ENCODE measurements at places on chromosomes 16 and 17. TPM values are rescaled to one million over a fixed set of nuclear protein-coding genes. Genes with fewer than 3 reads are reported as not detected.

DNA sequence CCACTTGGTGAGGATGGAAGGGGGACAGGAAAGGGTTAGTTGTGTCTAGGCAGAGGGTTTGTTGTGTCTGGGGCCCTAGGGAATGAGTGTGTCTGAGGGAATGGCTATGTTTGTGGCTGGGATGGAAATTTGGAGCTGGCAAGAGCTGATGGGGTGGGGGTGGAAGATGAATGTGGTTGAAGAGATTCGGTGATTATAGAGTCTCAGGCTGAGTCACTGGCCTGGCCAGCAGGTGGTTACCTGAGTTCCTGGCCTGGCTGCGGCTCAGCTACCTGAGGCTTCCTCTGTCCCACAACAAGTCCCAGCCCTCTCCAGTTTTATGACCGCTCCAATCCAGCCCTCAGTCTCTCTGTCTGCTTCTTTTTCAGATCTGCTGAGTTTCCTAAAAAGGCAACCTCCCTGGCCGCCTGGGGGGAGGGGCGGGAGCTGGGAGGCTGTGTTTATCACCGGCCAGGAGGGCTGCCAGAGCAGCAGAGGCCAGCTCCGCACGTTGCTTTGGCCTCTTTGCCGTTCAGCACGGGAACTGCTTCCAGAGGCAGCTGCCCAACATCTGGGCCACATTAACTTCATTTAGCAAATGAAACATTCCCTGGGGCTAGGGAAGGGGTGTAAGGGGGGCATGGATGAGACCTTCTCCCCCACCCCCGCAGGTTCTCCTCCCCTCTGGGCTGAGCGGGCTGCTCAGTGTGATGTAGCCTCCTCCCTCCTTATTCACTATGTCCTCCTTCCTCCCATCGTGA, 21.8 kb downstream of the ITGB3 start:
- no peak for DNase-seq

GRCh38 chr16:51163366-51163765, 12.3 kb upstream of the SALL1 start:
- no peak for DNase-seq

DNA sequence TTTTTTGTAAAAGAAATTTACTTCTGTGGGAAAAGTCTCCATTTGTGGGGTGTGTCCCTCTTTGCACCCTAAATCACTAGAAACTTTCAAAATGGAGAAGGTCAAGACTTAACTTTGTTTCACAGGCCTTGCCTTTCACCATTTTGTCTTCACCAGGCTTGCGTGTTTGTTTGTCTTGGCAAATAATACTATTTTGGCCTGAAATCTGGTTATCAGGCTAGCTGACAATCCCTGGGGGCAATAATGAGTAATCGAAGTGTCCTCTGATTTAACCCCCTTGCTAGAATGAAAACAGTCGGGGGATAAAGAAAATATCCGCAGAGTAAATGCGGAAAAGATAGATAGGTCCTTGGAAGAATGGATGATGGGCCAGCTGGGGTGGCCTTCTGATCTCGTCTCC, 34.5 kb downstream of the SLC39A11 start:
- no peak for DNase-seq

DNA sequence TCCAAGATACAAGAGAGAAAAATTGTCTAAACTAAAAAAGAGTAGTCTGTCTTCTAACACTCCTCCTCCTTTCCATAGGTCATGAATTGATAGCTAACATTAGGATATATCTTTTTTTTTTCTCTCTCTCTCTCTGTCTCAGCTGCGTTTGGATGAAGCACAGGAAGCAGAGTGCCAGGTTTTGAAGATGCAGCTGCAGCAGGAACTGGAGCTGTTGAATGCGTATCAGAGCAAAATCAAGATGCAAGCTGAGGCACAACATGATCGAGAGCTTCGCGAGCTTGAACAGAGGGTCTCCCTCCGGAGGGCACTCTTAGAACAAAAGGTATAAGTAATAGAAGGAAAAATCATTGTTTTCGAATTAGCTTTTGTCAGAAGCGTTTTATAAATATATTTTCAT, 32.9 kb downstream of the ABHD15 start:
- DNase-seq, result no peak

DNA sequence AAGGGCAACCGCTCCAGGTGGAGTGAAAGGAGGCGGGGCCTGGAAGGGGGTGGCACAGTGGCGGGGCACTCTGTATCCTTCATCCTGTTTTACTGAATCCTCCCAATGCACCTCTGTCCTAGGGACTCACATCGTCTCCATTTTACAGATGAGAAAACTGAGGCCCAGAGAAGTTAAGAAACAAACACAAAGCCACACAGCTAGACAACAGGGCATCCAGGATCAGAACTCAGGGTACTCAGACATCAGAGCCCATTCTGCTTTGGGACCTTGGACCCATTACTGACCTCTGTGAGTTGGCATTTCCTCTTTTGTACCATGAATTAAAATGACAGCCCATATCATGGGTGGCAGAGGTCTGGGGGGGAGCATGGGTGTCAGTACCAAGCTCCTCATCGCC, 129.2 kb downstream of the CPPED1 start:
- DNase-seq, result no peak

- DNase-seq, result no peak
These were observed 30.9 kb downstream of the HAPSTR1 start for GRCh38 chr16:9122342-9122741.

DNA sequence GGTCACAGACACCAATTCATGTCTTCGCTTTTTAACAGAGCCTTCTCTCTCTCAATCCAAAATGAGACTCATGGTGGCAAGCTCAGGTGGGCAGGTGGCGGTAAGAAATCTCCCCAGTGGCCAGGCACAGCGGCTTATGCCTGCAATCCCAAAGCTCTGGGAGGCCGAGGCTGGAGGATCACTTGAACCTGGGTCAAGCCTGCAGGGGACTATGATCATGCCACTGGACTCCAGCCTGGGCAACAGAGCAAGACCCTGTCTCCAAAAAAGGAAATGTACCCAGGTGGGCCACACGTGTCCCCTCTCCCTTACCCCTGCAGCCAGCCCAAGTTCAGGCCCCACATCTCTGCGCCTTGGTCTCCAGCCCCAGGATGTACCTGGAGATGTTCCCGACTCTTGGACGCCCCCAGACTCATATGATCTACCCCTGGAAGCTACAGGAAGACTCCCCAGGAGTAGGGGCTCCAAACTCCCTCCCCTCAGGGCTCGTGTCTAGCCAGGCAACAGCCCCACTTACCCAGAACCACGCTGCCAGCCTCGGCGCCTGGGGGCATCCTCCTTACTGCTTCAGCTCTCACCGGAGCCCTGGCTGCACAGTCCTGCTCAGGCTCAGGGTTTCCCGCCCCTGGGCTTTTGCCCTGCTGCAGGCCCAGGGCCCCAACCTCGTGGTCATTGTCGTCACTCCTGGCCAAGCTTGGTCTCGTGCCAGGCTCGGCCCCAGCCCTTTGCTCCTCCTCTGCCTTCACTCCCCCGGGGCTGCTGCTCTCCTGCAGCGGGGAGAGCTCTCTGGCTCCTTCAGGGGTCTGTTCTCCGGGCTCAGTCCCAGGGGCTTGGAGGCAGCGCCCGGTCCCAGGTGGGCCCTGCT, 16.2 kb downstream of the MYLK3 start:
- no peak for DNase-seq

DNA sequence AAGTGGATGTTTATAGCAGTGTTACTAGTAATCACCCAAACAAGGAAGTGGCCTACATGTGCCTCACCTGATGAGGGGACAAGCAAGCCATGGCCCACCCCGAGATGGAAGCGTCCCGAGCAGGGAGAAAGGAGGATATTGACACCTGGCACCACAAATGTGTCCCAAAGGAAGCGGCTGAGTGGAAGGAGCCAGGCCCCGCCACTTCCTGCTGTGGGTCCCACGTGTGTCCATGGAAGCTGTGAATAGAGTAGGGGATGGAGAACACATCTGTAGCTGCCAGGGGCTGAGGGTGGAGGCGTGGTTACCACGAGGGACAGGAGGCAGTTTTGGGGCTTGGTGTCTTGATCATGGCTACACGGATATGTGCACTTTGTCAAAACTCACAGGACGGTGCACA, 49.2 kb downstream of the KCNJ12 start:
- DNase-seq, result no peak

CTRB1 gene
- 0.78 TPM for polyA plus RNA-seq

SPATA32 gene
- polyA plus RNA-seq, result 0.21 TPM

ZSCAN10 gene
- 0.11 TPM for polyA plus RNA-seq

KCNG4 gene
- not detected for polyA plus RNA-seq

SAMD14 gene
- 0.62 TPM for polyA plus RNA-seq

CSH1 gene
- 11.6 TPM for polyA plus RNA-seq
